ENCODE measurements at places on chromosomes 3 and 15. TPM values are rescaled to one million over a fixed set of nuclear protein-coding genes. Genes with fewer than 3 reads are reported as not detected.

GRCh38 chr3:141789281-141789680, 26.1 kb downstream of the GRK7 start:
- no peak for DNase-seq

DNA sequence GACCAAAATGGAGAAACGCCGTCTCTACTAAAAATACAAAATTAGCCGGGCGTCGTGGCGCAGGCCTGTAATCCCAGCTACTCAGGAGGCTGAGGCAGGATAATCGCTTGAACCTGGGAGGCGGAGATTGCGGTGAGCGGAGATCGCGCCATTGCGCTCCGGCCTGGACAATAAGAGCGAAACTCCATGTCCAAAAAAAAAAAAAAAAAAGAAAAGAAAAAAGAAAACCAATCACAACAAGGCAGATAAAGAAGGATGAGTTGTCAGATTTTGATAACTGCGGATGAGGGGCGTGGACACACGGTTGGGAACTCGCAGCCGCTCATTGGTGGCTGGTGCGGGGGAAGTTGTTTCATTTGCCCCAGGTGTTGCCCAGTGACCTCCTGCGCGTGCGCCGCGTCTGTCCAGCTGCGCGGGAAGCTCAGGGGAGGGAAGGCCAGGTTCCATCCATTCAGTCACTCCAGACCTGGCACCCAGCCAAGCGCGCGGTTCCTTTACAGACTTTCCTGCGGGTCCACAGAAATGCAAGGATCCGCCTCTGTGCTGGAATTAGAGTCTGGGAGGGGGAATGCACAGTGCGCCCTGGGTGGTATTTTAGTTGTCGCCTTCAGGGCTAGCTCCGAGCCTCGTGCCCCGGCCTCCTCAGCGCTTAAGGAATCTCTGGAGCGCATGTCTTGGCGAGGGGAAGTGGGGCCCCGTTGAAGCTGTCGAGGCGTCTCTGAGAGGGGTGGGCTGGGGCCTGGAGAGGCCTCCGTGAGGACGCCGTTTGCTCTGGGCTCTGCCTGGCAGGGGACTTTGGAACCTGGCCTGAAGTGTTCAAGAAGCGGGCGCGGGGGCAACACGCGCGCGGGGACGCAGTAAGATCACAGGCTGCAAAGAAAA, 708 bp upstream of the GCHFR start:
- DNase-seq = no peak

The TM6SF1 gene
- total RNA-seq = 5.9 TPM

The CDHR4 gene
- total RNA-seq = not detected

- DNase-seq = no peak
These were observed 72.1 kb downstream of the OCA2 start for GRCh38 chr15:28026764-28027713.

The RGMA gene
- 12.4 TPM for total RNA-seq

- DNase-seq = no peak
These were observed 61.7 kb downstream of the XXYLT1 start for GRCh38 chr3:195209083-195209846.

The SLC9A9 gene
- 3.5 TPM for total RNA-seq

GRCh38 chr15:33506781-33507296, 196.1 kb downstream of the RYR3 start:
- DNase-seq = no peak

The PLA2G4B gene
- 3.2 TPM for total RNA-seq

DNA sequence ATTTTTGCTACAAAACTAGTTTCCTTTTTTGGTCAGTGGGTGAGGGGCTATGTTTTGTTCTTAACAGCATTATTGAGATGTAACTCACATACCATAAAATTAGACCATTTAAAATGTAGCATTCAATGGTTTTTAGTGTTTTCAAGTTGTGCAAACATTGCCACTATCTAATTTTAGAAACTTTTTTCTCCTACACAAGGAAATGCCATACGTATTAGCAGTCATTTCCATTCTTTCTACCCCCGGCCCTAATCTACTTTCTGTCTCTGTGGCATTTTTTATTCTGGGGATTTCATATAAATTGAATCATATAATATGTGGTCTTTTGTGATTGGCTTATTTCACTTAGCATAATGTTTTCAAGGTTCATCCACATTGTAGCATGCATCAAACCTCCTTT, 55.0 kb upstream of the TIPARP start:
- DNase-seq = no peak

DNA sequence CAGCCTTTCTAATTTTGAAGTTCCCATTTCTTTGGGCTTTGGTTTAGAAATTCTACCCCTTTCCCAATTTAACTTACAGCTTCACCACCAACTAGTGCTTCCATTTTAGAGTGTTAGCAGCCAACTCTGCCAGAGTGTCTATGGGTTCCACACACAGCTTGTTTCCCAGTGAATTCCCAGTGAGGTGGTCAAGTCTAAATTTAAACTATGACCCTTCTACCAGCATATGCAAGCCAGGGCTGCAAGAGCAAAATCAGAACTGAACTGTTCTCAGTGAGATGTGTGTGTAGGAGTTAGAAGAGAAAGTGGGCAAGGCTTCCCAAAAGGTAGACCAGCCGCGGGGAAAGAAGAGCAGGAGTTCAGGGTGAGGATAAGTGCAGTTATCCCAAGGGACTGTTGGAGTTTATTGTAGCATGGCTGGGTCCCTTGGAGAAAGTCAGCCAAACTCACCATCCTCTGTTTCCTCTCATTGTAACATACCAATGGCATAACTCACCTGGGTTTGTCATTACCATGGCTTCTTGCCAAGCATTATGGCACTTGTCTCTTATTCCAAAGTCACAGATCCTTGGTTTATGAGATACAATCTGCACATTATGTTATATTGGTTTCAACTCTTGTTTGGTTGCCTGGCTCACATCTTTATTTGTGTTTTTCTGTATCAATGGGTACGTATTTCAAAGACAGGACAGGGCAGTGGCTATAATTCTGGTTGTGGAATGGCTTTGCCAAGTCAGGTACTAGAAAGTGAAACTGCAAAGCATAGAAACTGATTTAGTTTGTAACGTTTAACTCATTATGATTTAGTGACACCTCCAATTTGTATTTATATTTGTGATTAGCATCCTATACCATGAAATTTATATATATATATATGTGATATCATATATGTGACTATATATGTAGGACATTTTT, 130.2 kb upstream of the UMPS start:
- DNase-seq = no peak

GRCh38 chr3:94184781-94185180, 121.9 kb downstream of the NSUN3 start:
- no peak for DNase-seq

DNA sequence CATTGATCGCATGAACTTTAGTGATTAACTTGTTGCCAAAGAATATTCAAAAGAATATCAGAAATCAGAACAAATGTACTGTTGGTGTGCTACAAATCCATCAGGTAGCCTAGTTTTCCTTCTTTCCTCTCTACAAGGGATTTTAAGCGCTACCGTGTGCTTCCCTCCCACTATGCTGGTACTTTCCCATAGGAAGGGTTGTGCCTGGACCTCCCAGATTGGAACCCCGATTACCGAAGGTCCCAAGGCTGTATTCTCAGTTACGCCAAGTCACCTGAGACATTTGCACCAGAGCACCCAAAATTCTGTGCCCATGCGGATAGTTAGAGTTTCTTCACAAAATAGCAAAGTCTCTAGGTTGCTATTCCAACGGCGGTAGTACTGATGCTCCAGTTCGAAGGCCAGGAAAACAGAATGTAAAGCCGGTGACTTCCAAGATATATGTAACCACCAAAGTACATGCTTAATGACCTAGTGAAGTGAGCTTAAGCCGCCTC, 23.4 kb upstream of the GATM start:
- DNase-seq = no peak

The TTLL13 gene
- not detected for total RNA-seq

DNA sequence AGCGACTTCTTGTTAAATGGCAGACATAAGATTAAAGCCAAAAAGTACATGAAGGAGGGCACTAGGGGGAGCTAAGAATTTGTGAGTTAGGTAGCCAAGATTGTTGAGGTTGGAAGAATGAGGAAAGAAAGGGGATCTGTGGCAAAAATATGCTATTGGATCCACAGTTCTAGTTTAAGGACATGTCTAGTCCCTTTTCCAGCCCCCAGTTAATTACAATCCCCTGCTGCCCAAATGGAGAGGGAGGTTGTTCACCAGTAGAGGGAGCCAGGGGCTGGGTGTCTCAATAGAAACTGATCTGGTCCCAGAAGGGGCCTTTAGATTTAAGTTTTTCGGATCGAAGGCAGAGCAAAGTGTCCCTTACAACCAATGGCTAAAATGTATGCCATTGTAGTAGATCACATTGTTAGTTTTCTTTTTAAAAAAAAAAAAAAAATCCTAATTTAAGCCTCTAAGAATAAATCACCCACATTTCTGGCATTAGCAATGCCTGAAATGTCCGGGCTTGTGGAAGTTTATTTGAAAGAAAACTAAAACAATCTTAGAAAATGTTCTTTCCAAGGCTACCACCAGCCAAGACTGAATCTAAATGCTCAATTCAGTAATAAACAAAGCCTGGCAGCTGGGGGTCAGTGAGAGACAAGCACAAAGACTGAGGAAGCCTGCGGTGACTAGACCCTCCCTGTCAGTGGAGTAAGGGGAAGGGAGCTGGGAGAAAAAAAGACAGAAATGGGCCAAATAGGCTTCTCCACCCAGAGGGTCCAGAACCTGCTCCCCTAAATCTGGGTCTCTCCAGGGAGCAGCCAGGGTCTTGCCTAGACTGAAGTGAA, 7.1 kb downstream of the COL8A1 start:
- no peak for DNase-seq

The TUSC7 gene
- not detected for total RNA-seq

DNA sequence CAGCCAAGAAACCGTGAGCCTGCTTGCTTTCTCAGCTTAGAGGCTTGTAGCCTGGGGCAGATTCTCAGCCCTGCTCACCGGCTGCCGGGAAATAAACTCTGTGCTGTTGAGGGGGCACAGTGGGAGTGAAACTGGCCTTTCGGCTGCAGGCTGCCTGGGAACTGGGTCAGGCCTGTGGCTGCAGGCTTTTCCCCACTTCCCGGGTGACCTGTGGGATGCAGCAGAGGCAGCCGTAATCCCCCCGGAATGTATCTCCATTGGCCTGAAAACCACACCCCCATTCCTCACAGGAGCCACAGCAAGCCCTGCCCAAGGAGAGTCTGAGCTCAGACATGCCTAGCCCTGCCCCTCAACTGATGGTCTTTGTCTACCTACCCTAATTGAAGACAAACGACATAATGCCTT, 110.9 kb downstream of the STXBP5L start:
- DNase-seq = no peak

GRCh38 chr3:11553436-11554235, 90.1 kb downstream of the VGLL4 start:
- no peak for DNase-seq

DNA sequence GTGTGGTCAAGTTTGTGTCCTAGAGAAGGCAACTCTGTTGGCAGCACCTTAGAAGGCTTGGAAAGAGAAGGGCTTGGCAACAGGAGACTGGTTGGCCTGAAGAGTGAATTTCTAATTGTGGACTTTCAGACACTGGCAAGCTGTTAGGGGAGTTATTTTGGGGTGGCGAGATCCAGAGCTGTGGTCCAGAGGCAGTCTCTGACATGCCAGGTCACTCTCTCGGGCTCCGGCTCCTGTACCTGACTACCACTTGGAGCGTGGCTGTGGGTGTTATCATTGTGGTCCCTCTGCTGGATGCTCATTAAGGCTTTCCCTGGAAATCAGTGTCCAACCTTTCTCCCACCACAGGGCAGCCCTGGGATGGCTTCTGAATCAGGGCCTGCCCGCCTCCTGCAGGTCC, 209.0 kb downstream of the SLCO3A1 start:
- no peak for DNase-seq
